ENCODE measurements at places on chromosomes 11 and 22.

GRCh38 chr11:10932976-10933375, 75.1 kb upstream of the ZBED5 start:
- no peak for DNase-seq

DNA sequence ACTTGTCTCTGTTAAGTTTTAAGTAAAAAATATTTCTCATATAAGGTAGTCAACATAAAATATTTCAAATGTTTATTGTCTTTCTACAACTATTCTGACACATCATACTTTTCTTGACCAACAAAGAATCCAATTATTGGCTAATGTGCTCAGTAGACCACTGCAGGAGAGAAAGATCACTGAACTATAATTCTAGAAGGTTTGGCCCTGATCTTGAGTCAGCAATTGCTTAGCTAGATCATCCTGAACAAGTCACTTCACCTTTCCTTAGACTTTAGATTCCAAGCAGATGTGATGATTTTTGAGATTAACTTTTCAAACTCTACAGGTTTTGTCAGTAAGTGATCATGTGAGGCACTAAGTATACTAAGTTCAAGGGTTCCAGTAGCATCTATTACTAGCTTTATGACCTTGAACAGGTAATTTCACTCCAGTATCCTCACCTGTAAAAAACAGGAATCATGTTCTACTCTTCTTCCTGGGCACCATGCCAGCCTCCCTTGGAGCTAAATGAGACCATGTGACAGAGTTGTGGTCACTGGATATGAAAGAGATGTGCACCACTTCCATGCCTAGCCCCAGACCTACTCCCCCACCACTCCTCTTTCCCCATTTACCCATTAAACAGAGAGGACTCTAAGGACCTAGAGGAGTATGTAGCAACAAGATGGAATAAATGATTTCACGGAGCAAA, 17.3 kb downstream of the PGM2L1 start:
- DNase-seq = no peak

DNA sequence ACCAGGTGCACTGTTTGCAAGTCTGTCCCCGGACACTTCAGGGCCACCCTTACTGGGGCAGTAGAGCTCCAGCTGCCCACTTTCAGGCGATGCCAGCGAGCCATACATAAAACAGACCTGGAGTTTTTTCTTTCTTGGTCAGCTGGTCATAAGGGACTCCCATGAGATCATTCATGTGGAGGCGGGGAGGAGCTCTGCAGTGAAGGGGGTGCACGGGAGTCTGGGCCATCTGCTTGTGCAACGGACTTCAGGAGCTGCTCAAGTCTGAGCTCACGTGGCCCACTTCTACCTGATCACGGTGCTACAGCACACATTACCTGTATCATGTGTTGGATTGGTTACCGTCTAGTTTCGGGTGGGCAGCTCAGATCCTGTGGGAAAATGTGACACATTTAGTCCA, 9.2 kb upstream of the MRGPRF start:
- no peak for DNase-seq

DNA sequence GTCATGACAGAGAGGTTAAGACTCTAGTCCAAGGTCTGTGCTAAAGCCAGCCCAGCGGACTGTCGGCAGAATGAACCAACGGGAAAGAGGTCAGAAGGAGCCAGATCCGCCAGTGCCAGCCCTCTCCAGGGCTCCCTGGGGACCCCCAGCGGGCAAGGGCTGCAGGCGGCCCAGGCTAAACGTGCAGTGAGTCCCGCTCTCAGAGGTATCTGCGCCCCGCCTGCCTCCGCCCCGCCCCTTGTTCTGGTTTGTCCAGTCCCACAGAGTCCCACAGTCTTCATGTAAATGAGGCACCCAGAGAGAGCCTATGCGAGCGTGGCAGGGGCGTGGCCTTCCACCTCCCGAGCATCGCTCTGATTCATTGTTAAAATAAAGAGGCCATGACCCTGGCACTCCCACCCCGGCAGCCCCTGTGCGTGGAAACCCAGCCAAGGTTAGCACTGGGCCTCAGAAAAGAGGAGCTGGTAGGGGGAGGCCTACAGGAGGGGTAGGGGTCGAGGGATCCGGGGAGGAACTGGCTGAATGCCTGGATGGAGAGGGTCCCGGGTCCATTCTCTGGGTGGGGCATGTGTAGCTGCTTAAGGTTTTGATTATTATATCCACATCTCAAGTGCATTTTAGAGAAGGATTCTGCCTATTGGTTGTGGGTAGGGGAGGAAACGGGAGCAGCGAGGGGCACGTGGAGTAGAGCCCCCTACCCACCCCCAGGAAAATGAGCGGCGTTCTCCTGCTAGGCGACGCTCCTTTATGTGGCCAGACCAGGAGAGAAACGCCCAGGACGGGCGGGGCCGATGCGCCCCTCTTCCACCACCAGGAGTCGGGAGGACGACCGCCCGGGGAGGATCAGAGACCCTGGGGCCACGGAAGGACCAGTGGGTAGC, at the start of gene TRIOBP:
TRIOBP (plus strand) TSS at position 392 of the 881 bp plus-strand sequence. CDS start 4,318 bp downstream, outside the sequence.
- peak; percentile 95 for DNase-seq

DNA sequence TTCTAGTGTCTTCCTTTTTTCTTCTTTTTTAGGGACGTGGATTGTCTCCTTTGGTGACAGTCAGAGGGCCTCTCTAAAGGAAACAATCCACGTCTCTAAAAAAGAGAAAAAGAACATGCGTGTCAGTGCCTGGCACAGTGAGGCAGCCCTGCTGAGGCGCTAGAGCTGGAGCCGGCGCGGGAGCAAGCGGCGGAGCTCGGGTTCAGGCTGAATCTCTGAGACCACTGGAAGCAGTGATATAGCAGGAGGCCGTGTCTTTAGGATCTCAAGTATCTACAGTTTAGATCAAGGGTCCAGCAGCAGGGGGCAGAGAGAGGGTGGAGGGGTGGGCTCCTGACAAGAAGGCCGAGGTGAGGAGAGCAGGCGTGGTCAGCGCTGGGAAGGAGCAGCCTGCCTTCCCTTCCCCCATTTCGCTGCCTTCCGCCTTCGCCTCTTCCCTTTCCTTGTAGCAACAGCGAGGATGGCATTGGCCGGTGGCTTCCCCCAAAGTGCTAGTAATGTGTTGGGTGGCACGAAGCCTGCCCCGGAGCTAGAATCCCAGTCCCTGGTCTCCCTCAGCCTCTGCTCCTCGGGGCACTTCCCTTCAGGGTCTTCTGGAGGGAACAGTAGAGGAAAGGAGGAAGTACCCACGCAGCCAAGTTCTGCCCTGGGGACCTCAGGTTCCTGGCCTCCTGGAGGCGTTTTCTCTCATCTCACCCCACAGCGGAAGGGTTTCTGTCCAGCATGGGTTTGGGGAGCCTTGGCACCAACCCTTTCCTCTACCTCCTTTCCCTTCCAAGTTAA, 28.2 kb upstream of the RAB1B start:
- DNase-seq = no peak

- no peak for DNase-seq
Measured at GRCh38 chr22:22783575-22783974, 104.0 kb upstream of the IGLL5 start.

- DNase-seq = no peak
Measured at GRCh38 chr11:70727899-70728620, 329.7 kb downstream of the CTTN start.

- DNase-seq = peak; percentile 9
Measured at GRCh38 chr11:103013421-103013820, 57.9 kb upstream of the MMP13 start.

GRCh38 chr11:46026606-46027293, 94.5 kb downstream of the PHF21A start:
- peak; percentile 82 for DNase-seq

- DNase-seq = no peak
Measured at GRCh38 chr22:33451866-33452469, 393.8 kb upstream of the SYN3 start.

GRCh38 chr11:128512474-128512996, 74.8 kb downstream of the ETS1 start:
- DNase-seq = no peak

- DNase-seq = peak; percentile 46
Measured at GRCh38 chr22:46577368-46578249, 40.2 kb upstream of the CELSR1 start.

GRCh38 chr11:63663809-63664208, 7.4 kb downstream of the ATL3 start:
- DNase-seq = peak; percentile 72

DNA sequence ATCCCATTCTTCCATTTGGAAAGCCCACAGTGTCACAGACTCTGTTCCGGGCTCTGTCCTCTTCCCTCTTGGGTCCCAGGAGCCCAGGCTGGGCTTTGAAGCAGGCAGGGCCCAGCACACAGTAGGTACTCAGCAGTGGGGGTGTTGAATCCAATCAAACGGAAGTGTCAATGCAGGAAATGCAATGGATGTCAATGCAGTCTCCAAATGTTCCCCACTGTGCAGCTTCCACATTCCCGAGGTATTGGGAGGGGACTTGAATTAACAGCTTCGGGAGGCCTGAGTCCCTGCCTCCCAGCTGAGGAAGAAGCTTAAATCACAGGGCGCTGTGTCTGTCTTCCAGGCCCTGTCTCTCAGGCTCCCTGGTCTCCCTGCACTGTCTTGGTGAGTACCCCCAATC, 21.8 kb upstream of the SMIM35 start:
- DNase-seq = no peak

GRCh38 chr11:46952553-46952952, 16.0 kb downstream of the CSTPP1 start:
- DNase-seq = no peak

DNA sequence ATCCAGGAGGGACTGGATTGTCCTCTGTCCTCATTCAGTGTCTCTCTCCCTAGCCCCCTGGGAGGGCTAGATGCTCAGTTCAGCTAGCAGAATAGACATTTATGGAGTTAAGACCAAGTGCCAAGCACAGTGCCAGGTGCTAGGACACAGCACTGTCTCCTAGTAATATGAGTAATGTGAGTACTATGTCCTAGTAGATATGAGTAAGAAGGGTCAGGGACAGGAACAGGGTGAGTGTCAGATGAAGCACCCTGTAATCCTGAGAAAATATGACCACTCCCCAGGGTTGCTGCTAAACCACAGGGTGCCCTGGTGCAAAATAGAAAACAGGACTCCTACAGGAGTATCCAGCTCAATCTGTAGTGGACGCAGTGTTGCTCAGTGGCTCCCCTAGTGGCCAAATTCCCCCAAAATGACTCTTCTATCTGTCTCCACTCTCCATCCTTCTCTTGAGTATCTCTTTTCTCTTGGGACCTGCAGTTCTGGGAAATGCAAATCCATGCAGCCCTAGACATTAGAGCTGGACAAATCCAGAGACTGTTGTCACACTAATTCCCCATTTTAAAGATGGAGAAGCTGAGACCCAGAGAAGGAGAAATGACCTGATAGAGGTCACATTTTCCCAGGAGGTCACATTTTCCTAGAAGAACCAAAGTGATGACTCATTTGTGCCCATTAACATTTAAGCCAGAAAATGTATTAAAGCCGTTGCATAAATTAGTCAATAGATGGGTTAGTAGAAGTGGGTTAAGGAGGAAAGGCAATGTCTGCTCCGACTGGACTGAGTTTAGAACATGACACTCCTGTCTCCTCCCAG, 214.3 kb downstream of the NXPE2 start:
- DNase-seq = no peak

DNA sequence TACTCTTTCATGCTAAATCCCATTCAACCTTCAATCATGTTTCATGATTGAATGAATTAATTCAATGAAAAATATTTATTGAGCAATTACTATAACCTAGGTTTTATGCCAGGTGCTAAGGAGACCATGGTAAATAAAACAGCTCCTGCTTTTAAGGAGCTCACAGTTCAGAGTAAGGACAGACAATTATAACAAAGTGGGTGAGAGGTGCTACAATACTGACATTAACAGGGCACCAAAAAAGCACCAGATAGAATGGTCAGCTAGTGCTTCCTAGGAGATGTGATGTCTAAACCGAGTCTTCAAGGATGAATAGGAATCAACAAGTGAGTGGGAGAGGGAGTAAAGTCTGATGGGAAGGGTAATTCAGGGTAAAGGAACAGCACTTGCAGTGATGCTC, 366.7 kb downstream of the SOX6 start:
- DNase-seq = no peak

GRCh38 chr11:5605849-5606248, 9.4 kb downstream of the TRIM6 start:
- peak; percentile 76 for DNase-seq

DNA sequence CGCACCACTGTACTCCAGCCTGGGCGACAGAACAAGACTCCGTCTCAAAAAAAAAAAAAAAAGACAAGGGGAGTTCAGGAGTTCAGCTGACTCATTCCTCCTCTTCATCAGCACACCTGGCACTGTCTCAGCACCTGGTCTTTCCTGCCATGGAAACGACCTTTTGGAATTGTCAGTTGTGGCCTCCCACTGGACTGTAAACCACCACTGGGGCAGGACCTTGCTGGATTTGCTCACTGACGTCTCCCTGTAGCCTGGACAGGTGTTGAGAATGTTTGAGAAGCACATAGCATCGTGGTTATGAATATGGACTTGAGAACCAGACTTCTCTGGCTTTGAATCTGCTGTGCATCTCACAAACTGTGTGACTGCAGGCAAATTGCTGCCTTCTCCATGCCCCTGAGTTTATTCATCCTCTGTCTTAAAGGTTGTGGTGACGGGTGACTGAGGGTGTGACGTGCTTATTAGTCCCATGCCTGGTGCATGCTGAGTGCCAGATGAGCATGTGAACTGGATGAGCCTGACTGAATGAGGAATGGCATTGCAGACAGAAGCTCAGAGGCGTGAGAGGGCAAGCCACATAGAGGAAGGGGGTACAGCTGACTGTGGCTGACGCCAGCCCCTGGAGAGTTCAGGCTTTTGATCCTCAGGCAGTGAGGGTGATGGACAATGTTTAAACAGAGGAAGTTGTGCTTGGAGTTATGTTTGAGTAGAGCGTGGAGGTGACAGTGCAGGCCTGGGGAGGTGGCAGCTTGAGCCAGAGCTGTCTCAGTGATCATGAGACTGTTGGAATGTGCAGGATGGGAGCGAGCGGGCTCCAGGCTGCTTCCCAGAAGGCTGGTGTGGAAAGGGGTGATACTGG, 12.7 kb downstream of the TOM1 start:
- DNase-seq = peak; percentile 81

GRCh38 chr11:62573006-62573591, 592 bp downstream of the EEF1G start:
- DNase-seq = peak; percentile 29

GRCh38 chr11:28343304-28344233, 235.4 kb downstream of the METTL15 start:
- DNase-seq = peak; percentile 67

DNA sequence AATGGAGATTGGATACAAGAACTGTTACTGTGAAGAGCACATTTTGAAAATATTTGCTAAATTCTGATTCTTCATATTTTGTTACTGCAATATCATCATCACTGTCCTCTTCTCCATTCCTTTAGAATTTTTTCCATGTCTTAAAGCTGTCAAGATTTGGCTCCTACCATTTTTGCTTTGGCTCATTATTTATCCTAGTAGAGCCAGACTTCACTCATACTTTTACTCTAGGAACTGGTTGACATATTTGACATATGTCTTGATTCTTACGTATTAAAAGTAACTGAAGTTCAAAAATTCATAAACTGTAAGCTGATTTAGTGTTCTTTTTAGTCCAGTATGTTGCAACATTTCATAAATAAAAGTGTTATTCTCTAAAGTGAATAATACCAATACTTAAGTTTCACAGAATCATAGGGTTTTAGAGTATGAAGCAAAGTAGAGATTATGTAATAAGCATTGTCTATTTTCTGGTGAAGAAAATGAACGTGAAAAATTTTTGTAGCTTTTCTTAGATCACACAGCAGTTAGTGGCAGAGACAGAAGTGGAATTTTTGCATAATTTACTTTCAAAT, 225.6 kb downstream of the TMEM135 start:
- DNase-seq = no peak

- DNase-seq = peak; percentile 69
Measured at GRCh38 chr22:36510966-36511881, 4.4 kb upstream of the FOXRED2 start.

GRCh38 chr22:21939461-21939913, 13.2 kb downstream of the PPM1F start:
- DNase-seq = no peak

- peak; percentile 31 for DNase-seq
Measured at GRCh38 chr22:32389685-32390084, 22.4 kb downstream of the RTCB start.

Data from AG20443 (cell line).